CD4-positive, alpha-beta T cell (primary cell): ENCODE measurements at places on chromosomes 2 and 18. TPM values are rescaled to one million over a fixed set of nuclear protein-coding genes. Genes with fewer than 3 reads are reported as not detected.

DNA sequence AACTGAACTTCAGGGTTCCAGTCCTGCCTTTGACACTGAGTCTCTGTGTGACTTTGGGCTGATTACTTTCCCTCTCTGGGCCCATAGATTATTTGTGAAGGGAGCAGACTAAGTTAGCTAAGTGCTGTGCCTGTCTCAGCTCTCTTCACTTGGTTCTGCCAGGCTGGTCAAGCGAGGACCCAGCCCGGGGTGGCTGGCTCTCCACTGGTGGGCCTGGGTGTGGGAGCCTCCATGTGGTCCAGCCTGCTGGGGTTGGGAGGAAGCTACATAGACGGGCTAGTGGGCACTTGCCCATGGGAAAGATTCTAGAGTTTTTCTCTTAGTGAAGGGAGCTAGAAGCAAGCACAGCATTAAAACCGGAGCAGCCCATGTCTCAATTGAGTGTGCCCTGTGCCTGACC lies 59.0 kb downstream of the DYSF start:
- H3K4me3 ChIP-seq, result no peak overlapping the region
- H3K27ac ChIP-seq, result no peak overlapping the region
- no peak for DNase-seq
- no peaks in the 10 kb centered on the region for H3K27me3 ChIP-seq
- no peaks in the 10 kb centered on the region for H3K36me3 ChIP-seq
- H3K4me1 ChIP-seq, result no peaks in the 10 kb centered on the region

- H3K4me3 ChIP-seq, result no peak overlapping the region
- no peak for DNase-seq
- no peaks in the 10 kb centered on the region for H3K4me1 ChIP-seq
- H3K27me3 ChIP-seq, result no peaks in the 10 kb centered on the region
- H3K27ac ChIP-seq, result no peak overlapping the region
Measured at GRCh38 chr18:38494065-38494464, 928.5 kb upstream of the CELF4 start.

Gene SERPINB3
- total RNA-seq, result not detected

Gene DPY30
- total RNA-seq, result 12.4 TPM

Gene SERPINB12
- not detected for total RNA-seq

Gene IL36RN
- not detected for total RNA-seq

Gene EGR4
- total RNA-seq, result 0.14 TPM

- no peaks in the 10 kb centered on the region for H3K27me3 ChIP-seq
- H3K4me1 ChIP-seq, result peaks cover 5% of the 10 kb centered on the region
- peaks cover 96% of the 10 kb centered on the region for H3K36me3 ChIP-seq
Measured at GRCh38 chr2:101281482-101281881, 27.0 kb downstream of the RNF149 start.
